ENCODE measurements at places on chromosomes 6 and 20.

DNA sequence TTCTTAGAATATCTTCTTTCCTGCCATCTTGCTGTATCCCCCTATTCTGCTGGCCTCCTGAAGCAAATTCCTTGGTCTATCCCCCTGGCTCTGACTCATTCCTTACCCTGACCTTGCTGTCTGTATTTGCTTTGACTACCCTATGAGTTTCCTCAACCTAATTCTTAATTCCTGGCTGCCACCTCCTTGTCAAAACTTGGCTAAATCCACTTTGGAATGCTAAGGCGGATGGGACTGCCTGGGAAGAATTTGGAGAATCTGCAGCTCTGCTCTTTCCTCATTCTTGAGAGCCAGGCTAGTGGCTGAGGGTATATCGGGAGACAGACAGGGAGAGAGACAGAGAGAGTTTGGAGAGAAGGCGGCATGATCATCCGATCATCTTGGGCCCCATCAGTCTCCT lies 24.4 kb downstream of the CAP2 start:
- no peak for DNase-seq

DNA sequence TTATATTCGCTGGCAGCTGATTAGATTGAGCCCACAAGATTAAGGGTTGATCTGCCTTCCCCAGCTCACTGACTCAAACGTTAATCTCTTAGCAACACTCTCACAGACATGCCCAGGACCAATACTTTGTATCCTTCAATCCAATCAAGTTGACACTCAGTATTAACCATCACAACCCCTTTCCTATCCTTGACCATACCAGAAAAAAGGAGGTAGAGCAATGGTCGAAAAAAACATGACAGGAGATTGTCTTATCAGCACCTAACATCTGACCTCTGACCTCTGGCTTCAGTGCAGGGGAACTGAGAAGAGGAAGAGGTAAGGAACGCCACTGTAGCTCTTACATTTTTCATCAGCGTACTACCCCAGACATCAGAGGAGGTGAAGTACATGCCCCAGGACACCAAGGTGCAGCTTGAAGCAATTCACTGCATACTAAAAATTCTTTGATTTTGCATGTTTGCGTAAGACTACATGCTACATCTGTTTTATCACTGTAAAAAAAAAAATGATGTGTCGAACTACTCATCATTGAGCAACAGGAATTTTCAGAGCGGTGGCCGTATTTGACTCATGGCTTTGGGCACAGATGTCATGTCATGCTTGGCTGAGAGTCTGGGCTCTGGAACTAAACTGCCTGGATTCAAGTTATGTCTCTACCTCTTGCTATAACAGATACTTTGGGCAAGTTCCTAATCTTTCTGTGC lies 188.0 kb upstream of the TAB2 start:
- no peak for DNase-seq

DNA sequence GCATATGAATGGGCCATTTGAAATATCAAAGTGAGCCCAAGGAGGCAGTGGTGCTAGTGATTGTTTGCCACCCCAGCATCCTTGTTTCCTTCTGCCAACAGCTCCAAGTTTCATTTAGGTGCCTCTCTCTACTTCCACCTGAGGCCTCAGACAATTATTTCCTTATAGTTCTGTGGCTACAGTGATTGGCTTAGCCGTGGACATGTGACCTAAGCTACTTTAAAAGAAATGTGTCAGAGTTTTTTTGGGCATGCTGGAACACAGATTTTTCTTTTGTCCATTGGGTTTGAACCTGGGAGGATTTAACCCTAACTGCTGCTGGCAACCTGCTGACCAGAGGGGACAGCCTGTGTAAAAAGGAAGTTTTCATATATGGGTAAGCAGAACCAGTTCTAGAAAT lies 319.4 kb downstream of the CD109 start:
- no peak for DNase-seq

DNA sequence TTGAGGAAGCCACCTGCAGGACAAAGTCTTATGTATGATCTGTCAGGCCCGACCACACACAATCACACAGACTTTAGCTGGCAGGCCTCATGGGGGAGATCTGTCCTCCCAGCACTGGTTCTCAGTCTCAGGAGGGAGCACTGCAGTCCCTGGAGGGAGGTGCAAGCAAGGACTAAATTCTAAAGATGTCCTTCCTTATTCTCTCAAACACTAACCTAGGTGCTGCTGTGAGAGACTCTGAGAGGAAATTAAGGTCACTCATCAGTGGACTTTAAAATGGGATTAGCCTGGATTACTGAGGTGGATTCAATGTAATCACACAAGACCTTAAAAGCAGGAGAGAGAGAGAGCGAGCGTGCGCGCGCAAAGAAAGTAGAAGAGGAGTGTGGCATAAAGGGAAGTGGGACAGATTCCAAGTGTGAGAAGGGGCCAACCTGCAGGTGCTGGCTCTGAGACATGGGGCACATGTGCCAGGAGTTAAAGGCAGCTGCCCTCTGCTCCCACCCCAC lies 14.3 kb downstream of the GLO1 start:
- DNase-seq, result no peak

DNA sequence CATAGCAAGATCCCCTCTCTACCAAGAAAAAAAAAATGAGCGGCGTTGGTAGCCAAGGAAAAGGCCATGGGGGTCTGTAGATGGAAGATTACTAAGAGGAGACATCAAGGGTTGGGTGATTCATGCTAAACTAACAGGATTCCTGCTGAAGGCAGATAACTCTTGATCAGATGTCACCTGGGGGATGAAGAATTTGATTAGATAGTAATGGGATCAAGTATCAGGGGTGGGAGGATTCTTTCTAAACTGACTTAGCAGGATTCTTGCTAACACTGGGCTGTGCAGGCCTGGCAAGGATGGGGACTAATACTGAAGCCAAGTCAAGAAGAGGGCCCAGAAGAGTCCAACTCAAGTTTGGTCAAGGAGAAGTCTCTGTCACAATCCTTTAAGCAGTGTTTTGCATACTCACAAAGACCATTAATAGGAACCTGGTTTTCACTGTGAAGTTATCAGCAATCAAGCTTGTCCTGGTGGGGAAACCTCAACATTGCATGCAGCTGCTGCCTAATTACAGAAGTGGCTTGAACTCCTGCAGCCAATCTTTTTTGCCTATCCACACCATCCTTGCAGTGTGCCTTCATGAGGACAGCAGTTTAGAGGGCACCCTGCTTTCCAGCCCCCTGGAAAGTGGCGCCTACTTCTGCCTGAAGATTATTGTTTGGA lies 61.3 kb downstream of the ANKRD6 start:
- no peak for DNase-seq

DNA sequence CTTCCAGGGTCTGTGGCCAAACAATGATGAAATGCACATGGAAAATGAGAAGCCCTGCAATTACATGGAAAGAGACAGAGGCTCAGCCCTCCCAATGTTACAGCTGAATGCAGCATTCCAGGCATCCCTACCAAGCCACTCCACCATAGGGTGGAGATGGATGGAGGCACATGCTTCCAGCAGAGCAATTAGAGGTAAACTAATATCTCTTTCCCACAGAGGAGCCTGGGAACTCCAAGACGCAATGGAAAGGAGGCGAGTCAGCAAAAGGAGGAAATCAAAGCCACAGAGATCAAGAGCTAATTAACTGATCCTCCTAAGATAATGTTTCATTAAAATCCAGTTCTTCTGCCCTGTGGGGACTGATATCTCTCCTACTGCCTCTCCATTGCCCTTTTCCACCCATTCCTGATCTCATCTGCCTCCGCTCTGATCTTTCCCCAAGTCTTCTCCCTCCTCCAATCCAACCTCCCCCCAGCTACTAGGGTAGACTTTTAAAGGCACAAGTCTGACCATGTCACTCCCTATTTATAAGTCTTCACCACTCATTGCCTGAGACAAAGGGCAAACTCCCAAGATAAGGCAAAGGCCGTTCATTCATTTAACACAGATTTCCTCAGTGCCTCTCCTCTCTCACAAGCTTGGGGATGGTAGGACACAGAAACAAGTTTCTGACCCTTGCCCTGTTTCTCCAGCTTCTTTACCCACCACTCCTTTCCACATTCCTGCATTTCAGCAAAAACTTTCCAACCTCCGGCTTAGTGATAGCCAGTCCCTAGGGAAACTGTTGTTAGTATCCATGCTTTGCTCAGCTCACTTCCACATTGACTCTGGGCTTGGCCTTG lies 14.3 kb upstream of the KCNB1 start:
- DNase-seq, result no peak

DNA sequence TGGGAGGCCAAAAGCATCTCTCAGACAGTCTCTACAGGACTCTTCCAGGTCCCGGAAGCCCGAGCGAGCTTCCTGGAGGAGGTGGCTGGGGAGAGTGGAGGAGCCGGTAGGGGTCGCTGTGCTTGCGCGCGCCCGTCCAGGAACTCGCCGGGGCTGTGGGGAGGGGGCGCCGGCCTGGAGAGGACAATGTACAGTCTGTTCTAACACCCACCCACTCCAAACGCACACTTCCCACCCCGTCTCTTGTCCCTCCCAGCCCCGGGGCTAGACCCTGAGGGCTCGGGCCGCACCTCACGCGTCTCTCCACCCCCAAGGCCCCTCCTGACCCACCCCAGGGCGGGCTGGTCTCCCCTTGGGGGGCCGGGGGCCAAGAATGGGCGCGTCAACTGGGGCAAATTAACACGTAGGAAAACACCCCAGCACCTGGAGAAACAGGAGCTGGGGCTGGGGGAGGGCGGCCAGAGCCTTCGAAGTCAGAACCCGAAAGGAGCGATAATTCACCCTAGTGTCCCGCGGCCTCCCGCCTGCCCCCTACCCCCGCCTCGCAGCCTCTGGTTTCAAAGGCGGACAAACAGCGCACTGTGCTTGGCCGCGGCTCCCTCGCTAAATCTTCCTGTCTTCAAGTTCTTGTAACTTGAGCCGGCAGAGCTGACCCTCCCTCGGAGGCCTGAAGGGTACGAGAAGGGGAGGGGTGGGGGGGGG lies 103.2 kb upstream of the FOXP4 start:
- no peak for DNase-seq

DNA sequence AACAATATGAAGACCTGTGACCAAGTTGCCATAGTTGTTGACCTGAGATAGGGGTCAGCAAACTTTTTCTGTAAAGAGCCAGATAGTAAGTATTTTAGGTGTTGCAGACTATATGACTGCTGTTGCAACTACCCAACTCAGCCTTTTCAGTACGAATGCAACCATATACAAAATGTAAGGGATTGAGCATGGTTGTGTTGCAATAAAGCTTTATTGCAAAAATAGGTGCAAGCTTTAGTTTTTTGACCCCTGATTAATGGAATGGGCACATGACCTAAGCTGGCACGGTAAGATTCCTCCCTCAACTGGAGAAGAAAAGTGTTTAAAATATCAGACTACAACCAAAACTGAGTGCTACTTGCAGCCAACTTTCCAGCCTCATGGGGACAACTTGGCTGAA lies 17.3 kb upstream of the EPM2A start:
- DNase-seq, result no peak

DNA sequence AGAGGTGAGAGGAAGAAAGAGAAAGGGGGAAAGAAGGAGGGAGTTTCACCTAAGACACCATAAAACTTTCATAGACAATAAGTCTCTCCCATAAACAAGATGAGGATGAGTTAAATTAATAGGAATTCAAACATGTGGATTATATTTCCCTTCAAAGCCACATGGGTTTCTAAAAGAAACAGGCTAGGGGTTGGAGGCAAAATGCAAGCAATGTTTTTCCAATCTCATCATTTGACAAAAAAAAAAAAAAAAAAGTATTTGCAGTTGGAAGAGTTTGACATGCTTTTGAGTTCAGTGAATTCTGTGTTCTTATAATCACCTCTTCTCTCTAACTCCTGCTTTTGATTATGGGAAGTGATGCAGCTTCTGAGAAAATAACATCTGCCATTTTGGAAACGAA lies 286.5 kb upstream of the PRND start:
- no peak for DNase-seq

- DNase-seq, result no peak
Measured at GRCh38 chr6:72861935-72862432, 240.1 kb downstream of the KCNQ5 start.

- no peak for DNase-seq
Measured at GRCh38 chr20:55919319-55919718, 86.0 kb downstream of the CBLN4 start.

- DNase-seq, result no peak
Measured at GRCh38 chr6:35230950-35231349, 17.2 kb downstream of the SCUBE3 start.

GRCh38 chr6:122154155-122154554 lies 245.3 kb upstream of the HSF2 start:
- no peak for DNase-seq

DNA sequence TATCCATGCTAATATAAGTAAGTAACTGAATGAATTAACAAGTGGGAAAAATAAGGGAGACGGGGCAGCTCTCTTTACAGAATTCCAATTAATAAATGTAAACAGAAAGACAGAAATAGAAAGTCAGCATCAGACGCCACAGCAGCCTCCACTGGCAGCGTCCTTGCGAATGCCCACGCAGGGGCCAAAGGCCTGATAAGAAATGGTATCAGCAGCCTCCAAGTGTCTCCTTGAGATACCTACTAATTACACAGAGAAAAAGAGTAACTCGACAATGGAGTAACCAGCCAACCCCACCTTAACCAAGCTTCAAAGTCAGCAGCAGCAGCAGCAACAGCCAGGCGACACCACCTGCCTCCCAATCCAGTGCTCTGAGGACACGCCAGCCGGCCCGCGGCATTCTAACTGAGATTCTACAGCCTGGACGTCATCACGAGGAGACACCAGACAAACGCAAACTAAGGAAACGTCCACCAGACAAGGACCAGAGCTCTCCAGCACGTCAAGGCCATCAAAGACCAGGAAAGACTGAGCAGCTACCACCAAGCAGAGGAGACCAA lies 78.8 kb downstream of the TAF4 start:
- no peak for DNase-seq

DNA sequence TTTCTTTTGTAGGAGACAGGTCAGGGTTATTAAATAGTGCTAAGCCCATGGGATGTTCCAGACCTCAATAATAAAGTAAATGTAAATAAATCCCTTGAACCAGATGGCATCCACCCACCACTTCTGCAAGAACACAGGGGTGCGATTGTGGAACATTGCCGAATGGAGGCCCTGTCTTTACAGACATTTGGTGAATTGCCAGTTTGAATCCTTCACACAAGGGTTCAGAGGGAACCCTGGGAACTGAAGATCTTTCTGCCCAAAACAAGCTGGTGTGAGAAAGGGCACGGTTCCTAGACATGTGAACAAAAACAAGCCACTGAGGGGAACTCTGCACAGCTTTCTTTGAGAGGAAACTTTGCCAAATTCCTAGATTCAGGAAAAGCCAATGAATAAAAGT lies 30.2 kb upstream of the RNF8 start:
- no peak for DNase-seq

DNA sequence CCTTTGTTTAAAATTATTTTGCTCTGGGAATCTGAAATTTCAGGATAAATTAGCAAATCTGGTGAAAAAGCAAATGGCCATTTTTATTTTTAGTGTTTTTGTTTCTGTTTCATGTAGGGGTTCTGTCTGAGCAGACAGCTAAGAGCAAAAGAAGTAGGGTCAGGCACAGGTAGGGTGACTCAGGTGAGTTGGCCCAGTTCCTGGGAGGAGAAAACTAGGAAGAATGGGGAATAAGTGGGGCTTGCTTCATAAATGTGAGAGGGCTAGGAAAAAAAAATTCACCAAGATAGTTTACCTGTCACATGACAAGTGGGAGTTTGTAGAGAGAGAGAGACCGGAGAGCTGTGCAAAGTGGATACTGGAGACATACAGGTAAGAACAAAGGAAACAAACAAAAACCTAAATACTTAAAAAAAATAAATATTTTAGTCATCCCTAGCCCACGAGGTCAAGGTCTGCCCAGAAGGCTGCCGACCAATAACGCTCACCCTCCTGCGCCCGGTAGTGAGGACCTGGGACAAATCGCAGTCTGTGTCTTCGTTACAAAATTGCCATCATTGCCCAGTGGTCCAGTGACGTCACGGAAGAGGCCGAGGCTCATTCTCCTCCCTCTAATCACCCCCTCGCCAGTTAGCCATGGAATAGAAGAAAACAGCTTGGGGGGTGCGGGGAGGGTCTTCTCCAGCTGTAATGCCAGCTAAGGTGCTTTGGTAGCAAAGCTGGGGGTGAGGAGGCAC lies 2.3 kb downstream of the THBD start:
- no peak for DNase-seq

Data from NCI-H187 (cell line).